ENCODE measurements at places on chromosomes 12 and 14.

GRCh38 chr12:52214421-52214802 lies 18.6 kb upstream of the KRT7 start:
- no peak for DNase-seq

GRCh38 chr14:36518586-36519430 lies 1.2 kb downstream of the NKX2-1 start:
- DNase-seq: no peak

GRCh38 chr14:103551338-103551762 lies 11.1 kb downstream of the BAG5 start:
- no peak for DNase-seq

DNA sequence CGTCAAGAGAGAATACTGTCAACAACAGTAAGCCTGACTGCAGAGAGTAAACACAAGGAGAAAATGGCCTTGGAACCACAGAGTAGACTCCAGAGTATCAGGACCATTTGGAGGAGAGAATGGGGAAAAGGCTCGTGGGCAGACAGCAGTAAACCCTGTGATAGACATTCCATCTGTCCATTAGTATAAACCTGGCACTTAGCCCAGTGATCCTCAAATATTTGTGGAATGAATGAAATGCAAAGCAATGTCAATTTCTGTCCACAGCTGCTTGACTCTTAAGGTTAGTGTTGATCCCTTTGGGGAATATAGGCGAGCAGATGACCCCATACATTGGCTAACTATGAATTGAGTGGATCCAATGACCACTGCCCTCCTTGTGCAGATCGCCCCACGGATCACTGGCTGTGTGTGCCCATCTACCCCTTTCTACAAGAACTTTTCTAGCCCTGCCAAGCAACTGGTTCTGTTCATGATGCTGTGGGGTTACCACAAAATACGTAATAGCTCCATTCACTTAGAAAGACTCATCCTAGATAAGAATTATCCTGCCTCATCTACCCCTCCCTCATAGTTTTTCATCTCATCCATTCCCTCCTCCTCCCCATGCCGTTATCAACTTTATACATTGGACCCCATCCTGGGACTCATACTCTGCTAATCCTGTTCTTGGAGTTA lies 846.8 kb downstream of the NRXN3 start:
- peak; percentile 49 for DNase-seq

GRCh38 chr14:53236708-53237107 lies 83.6 kb upstream of the DDHD1 start:
- DNase-seq: no peak

GRCh38 chr12:67957383-67957782 lies 31.9 kb upstream of the IFNG-AS1 start:
- no peak for DNase-seq

- no peak for DNase-seq
Observed at GRCh38 chr14:99513946-99514551, 32.8 kb downstream of the CCNK start.

DNA sequence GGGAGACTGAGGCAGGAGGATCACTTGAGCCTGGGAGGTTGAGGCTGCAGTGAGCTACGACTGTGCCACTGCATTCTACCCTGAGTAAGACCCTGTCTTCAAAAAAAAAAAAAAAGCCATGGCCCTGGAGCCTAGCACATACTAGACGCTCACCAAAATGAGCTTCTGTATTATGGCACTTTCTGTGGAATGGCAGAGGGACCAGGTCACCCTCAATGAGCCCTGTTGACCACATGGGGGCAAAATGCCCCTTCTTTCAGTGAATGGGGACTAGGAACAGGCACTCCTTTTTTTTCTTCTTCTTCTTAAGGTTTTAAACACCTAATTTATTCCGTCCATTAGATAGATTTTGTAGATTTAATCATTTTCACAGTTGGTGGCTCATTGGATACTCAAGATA lies 50.5 kb downstream of the FAM222A start:
- DNase-seq: no peak

GRCh38 chr12:22044391-22044790 lies 1.6 kb upstream of the CMAS start:
- DNase-seq: no peak

DNA sequence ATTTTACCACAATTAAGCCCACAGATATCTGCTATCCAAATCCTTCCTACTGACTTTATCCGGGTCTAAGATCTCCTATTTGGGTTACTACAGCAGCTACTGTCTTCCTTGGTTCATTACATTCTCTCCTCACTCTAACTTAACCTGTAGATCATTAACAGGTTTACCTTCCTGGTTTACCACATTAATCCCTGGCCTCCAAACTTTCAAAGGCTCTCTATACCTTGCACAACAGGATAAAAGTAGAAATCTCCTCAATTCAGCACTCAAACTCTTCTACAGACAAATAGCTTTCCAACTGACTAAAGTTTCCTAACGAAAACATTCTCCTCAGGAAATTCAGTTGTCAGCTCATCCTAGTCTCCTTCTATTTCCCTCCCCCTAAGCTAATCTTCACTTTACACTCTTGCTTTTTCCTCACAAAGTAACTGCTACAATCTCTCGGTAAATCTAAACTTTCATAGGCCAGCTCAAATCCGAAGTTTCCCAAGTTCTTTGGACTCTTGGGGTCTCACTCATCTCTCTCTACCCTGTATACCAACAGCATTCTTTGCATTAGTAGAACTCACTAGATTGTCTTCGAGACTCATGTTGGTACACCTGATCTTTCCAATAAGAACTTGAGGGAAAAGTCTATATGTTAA lies 2.7 kb downstream of the BTBD7 start:
- no peak for DNase-seq

GRCh38 chr14:61973981-61974380 lies 211.8 kb downstream of the SNAPC1 start:
- DNase-seq: no peak

DNA sequence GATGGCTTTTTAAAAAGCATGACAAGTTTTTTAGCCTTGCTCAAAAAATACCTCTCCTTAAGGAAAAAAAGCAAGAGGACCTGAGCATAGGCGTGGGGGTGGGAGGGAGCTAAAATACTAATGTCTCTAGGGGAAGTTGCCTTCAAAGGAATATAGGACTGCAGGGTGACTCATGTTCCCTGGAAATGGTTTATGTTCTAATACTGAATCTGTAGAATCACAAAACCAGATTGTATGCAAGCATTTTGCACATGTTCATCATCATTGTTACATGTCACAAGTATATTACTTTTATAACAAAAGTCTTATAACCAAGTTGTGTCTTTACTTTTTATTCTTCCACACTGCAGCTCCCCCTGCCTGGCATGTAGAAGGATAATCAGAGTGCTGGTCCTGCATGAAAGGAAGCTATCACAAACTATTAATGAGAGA lies 36.6 kb downstream of the GPR135 start:
- DNase-seq: peak; percentile 36

DNA sequence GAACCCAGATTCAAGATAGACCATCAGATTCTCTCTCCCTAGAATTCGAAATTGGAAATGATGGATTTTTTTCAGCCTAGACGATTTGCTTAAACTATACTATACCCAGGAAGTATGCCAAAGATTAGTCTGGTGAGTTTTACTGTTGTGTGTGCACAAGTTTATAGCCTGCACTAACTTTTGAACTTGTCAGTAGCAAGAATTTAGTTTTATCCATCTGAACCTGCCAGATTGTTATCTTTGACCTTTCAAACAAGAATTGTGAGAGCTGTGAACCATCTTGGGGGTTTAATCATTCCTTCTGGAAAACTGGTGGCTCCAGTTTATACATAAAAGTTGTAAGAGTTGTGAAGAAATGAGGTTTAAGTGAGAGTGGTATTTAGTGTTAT lies 243.5 kb upstream of the DAAM1 start:
- no peak for DNase-seq

DNA sequence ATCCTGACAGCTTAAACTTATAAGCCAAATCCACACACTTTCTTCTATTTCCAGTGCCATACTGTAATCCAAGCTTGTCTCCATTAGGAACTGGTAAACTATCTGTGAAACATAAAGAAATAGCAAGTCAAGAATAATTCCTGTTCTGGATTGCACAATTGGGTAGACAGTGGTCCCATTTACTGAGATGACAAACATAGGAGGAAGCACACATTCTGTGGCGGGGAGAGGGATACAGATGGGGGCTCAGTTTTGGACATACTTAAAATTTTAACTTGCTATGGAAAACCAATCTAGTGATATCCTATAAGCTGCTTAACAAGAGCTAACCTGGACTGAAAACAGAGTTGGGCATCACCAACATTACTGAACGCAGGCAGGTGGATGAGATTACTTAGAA lies 16.3 kb downstream of the MAP4K5 start:
- DNase-seq: no peak

DNA sequence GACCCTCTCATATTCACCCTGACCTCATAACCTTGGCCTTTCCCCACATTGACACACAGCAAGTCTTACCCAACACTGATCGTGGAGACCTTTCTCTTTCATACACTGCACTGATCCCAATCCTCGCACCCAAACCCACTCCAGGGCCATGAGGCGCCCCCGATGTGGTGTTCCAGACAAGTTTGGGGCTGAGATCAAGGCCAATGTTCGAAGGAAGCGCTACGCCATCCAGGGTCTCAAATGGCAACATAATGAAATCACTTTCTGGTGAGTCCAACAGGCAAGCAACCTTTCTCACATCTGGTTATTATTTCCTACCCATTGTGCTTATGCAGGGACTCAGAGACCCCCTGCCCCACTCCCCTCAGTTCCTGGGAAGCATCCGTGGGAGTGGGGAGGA lies 5.4 kb downstream of the MMP14 start:
- DNase-seq: no peak

DNA sequence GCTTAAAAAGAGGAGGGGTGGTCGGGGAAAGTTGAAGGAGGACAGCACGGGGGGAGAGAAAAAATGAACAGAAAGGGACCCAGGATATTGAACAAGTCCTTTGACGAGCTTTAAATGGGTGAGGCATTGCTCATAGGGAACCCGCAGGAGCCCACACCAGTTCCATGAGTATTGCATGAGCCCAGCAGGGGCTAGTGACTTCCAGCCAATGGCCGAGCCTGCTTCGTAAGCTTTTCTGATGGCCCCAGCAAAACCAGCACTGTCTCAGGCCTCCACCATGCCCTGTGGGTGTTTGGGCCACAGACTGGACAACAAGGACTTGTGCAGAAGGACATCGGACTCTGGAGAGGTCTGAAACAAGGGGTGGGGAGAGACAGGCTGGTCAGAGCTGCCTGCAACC lies 109.5 kb downstream of the ZFP36L1 start:
- no peak for DNase-seq

- DNase-seq: no peak
Observed at GRCh38 chr14:105641075-105641937, 114.9 kb downstream of the TMEM121 start.

- DNase-seq: no peak
Observed at GRCh38 chr14:75946785-75947184, 35.0 kb downstream of the TGFB3 start.

GRCh38 chr12:112524676-112525425 lies 106.1 kb downstream of the PTPN11 start:
- peak; percentile 2 for DNase-seq

- no peak for DNase-seq
Observed at GRCh38 chr12:105292705-105293104, 37.8 kb upstream of the C12orf75 start.

Measured in fibroblast of the conjunctiva (primary cell).